ENCODE measurements at places on chromosomes 1 and 21.

DNA sequence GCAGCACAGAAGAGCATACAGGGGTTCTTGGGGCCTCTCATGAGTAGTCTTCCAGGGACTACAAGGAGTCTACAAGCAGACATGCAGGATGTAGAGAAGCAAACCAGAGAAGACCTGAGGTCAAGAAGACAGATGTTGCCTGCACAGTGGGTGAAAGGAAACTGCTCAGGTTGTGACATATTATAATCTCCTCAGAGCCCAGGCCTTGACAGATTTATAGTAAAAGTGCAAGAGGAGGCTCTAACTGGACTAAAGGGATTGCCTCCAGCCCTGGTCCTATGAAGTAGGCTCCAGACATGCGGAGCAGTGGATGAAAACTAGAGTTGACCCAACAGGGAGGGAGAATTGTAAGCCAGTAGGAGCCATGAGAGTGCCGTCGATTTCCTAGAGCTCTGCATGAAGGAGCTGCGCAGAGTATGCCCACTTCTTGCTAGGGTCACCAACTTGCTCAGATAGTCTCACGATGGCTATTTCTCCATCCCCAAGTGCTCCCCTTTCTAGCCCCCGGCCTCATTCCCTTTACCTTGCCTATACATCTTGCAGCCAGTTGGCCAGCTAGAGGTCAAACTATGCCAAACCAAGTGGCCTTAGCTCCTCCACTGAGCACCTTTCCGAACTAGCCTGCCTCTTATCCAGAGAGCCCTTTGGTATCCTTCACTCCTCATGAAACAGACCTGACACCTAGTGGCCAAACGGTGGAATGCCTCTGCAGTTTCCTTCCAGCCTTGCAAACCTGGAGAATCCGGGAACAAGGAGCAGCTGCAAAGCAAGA, 36.2 kb upstream of the IPO9 start:
- peak; percentile 62 for DNase-seq

DNA sequence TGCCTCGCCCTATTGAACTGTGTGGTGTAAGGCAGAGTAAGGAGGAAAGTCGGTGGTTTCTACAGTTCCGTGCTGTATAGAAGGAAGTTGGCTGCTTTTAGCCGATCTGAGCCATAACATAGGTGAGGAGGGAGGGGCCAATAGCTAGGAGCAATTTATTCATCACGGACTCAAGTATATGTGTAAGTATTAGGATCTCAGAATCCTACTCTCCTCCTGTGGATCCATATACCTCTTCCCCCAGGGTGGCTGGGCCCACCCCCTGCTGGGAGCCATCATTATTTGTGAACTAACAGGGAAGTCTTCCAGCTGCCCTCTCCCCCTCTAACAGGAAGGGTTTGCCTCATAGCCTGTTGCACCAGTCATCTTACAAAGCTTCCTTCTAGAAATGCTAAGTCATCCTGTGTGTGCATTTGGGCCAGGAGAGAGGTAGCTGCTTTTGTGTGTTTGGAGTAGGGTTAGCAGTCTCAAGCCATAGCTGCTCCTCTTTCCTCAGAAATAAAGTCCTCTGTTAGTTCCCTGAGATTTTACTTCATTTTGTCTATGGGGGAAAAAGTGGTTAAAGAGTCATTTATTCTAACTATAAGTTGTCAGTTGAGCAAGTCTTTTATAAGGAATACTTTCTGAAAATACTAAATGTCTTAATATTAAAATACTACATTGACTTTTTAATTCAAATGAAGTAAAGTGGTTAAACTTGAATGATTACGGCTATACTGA, 14.9 kb upstream of the CENPS start:
- DNase-seq, result no peak

DNA sequence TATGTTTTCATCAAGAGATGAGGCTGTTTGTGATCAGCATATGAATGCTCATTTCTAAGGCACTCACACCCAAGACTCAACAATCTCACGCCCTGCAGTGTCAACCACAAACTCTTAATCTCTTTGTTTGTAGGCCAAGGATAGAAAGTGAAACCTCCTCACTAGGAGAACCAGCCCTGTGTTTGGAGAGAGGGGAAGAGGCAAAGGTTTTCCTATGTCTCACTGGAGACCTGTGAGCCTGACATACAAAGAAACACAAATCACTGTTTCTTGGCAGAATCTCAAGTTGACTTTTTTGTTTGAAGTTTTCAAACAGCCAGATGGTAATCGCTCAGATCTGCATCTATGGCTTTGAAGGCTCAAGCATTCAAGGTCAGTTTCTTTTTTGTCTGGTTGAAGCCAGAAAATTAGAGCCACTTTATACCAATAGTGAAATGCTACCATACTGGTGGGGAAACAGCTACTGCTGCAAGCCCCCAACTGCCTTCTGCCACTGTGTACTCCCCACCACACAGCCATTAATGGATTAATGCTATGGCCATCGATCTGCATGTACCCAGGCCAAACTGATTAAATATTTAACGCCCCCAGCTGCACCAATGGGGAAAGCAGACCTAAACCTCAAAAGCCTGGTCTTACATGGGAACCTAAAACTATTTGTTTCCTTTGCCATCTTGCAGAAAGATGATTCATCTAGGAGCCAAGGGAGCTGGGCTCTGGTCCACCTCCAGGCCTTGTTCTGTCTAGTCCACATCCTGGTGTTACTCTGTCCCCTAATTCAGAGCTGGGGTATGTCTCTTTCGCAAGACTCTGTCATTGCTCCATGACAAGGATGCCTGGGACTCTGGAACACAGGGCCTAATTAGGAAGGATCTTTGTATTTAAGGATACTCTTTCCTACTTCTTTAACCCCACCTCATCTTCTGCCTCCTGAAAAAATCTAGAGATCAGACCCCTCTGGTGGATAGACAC, 16.3 kb downstream of the PDZK1 start:
- DNase-seq, result peak; percentile 21

GRCh38 chr1:924656-925560, 1.2 kb downstream of the SAMD11 start:
- DNase-seq, result peak; percentile 39

DNA sequence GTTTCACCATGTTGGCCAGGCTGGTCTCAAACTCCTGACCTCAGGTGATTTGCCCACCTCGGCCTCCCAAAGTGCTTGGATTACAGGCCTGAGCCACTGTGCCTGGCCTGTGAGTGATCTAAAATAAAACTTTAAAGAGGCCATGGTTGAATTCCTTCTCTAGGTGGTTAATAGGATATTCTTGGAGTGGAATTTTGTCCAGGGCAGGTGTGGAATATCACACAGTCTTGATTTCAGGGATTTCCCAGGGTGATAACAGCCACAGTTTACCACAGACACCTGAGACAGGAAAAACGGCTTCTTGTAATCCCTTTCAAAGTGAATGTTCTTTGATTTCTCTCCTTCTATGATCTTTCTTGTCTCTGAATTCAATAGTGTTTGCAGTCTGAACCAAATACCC, 32.1 kb upstream of the C1orf21 start:
- DNase-seq, result no peak

DNA sequence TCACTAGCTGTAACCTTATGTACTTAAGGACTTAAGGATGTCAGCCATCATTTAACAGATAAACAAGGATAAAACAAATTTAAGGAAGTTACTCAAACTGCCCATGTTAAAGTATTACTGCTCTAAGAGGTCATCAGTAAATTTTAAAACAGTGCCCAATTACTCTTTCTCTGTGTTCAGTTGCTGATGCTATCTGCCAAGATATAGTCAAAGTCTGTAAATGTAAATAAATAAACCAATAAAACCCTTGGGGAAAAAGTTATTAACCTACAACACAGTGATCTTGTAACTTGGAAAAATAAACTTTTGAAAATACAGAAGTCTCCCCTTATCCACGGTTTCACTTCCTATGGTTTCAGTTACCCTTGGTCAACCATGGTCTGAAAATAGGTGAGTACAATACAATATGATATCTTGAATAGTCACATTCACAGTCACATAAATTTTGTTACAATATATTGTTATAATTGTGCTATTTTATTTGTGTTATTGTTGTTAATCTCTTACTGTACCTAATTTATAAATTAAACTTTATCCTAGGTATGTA, 501.8 kb downstream of the LMO4 start:
- no peak for DNase-seq
